ENCODE measurements at places on chromosomes 3 and 15.
A peak's percentile ranks its signal among the peaks of the same experiment; 100 is the strongest.

- no peak for DNase-seq
These were observed 12.1 kb downstream of the SEMA3F start for GRCh38 chr3:50167069-50167840.

DNA sequence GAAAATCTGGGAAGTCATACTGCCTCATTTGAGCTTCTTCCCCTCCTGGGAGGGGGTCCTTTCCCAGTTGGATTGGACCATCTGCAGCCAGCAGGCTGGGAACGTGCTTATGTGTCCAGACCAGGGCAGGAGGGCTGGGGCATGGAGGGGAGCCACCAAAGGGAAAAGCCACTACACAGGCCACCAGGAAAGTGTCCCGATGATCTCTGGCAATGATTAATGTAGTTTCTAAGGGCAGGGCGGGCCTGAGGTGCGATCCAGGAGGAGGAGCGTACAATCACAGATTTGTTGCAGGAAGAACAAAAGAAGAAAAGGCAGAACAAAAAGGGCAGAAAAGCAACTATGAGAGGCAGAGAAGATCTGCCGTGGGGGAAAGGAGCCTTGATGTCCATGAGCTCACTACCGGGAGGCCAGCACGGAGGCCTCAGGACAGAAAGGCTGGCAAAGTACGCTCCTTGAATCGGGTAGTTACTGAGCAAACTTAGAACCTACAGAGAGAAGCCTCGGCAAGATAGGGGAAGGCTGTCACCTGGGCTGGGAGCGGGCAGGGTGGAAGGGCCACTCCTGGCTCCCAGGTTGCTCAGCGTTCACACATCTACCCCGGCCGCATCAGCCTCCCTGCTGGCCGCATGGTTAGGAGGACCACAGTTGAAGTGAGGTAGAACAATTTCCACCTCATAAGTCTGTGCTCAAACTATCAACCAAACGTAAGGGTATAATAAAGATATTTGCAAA, 79.5 kb upstream of the PCSK6 start:
- DNase-seq, result no peak

DNA sequence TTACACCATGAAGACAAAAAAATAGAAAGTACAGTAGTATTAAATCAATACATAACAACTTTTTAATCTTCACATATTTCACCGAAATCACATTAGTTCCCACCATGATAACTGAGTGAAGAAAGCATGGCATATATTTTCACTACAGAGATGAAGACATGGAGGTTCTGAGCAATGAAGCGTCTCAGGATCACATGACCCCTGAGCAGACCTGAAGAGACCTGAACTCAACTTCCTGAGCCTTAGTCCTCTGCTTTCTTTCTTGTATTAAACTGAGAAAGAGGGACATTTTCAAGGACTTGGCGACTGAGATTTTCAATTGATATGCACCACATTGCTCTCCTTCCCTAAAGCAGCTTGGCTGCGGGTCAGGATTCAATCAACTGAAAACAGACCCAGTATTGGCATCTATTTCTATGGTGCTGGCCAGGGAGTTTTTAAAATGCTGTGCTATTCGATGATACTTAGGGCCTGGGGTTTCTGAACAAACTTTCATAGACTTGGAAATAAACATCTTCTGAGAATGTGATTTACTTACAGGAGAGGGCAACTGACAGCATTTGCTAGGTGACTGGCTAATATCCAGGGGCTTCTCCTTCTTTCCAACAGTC, 165.1 kb downstream of the LSAMP start:
- DNase-seq, result no peak

DNA sequence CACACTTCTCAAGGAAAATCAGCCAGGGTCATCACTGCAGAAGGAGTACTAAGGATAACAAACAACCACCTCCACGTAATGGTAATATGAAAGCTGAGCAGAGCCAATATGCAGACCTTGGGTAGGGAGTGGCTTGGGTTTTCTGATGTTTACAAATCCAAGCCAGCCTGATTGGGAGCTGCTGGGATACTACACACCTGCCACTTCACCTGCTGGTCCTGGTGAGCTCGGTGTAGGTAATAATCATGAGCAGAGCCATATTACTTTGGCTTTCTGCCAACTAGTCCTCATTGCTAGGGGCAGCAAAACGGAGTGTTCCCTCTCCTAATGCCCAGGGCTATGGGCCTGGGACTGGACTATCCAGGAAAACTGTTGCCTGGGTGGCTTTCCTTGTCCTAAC, 433.5 kb upstream of the PPP2R3A start:
- DNase-seq, result peak; percentile 44

DNA sequence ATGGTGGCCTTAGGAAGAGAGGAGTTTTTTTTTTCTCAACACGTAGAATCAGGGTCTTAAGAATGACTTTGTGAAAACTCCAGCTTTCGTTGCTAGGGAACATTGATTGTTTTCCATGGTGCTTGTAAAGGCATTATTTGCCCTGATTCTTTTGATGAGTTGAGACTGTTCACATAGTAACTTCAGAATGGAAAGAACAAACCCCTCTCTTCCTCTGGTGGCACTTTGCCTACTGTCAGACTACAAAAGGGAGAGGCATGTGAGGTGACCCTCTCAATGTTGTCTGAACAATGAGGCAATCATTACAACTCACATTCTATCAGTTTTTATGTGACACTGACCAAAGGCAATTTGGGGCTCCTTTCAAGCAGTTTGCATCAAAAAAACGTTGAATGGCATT, 477.8 kb downstream of the FGF12 start:
- no peak for DNase-seq

- DNase-seq, result no peak
These were observed 107.4 kb downstream of the KLHL25 start for GRCh38 chr15:85687329-85687728.

DNA sequence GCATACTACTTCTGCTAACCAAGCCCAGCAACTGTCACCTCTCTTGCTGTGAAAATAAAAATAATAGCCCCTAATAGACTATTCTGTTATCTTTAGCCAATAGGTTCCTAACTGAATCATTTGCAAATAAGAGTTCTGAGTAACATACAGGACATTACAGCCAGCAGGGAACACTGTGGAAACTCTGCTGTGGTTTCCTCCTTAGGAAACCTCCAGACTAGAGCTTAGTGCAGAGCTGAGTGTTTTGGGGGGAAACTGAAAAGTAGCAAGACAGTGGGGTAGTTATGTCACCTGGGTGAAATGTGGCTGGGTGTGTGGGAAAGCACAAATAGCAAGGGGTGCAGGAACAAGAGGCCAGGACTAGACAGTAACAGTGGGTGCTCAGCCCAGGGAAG, 32.4 kb downstream of the DZIP1L start:
- DNase-seq, result no peak

DNA sequence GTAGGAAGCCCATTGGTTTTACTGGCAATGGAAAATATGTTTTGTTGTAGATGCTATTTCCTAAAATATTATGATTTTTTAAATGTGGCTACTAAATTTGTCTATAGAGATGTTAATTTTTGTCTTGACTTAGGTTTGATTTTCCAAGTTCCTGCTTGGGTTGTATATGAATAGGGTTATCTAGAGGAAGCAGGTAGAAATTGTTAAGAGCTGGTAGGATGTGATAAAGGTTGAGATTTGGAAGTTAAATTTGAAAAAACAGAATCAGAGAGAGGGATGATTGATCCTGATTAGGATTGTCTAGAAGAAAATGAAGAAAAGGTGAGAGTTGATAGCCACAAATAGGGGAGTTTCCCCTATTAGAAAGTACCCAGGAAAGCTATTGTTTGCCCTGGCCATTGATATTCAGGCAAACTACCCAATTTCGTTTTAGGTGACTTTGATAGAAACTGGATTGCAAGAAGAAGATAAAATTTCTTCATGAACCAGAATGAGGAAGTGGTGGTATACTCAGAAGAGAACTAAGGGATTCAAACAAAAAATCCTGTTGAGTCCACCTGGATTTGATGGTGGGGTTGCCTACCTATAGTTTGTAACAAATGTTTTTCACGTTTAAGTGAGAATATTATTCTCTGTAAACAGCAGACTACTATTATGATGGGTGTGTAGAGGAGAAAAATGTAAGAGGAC, 91.2 kb upstream of the PHLDB2 start:
- no peak for DNase-seq

DNA sequence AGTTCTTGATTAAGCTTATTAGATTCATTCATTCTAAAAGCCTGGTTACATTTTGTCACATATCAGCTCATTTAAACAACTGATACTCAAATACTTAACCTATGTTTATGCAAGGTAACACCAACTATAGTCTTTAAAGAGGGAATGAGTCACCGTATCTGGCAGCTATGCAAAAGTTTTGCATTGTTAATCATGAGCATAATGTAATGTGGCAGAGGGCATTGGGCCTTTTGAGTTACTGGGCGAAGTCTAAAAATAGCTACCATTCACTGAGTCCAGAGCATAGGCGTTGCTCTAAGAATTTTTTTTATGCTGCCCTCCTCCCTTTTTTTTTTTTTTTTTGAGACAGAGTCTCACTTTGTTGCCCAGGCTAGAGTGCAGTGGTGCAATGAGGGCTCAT, 277.7 kb upstream of the ZNF717 start:
- DNase-seq, result no peak

DNA sequence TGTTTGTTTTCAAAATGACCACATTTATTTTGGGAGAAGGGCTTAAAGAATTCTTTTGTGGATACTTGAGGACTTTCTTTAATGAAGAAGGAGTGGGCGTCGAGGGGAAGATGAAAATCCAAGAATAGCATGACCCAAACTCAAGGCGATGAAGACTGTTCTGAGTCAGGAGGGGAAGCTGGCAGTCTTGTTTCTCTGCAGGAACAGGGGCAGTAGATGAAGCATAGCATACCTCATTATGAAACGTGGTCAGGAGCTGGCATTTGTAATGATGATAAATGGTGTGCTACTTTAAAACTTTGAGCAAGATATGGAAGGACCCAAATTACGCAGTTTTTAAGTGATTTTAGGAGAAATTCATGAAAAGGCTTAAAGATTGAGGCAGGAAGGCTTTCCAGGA, 549.0 kb downstream of the IGSF11 start:
- no peak for DNase-seq

DNA sequence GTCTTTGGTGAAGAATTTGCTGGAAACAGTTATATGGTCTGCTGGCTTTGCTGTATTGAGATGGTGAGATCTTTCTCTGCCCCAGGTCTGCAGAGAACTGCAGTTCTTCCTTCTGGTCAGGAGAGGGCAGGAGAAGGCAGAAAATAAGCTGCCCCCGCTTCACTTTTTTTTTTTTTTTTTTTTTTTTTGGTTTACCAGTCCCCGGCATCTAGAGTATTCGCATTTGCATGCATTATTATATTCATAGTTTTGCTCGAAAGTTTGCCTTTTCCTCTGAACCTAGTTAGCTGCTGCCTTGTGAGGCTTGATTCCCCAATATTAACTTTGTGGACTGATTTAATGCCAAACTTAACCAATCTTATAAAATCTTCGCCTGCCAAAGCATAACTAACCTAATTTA, 10.6 kb upstream of the PARL start:
- peak; percentile 39 for DNase-seq

- no peak for DNase-seq
These were observed 97.4 kb upstream of the CCDC80 start for GRCh38 chr3:112738366-112738765.

DNA sequence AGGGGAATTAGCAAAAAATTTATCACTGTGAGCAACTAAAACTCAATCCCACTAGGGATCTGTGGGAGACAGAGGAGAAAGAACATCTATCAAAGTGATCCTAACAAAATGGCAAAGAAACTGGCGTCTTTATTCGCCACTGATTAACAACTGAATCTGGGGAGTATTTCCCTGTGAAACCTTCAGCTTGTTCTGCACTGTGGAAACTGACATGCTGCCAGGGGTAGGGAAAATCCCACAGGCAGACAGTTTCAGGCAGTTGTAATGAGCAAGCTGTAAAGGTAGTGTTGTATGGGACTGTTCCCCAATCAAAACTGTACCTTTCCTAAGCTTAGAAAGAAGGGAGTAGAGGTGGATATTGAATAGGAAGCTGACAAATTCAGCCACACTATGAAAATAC, 611.7 kb downstream of the VGLL3 start:
- DNase-seq, result no peak

DNA sequence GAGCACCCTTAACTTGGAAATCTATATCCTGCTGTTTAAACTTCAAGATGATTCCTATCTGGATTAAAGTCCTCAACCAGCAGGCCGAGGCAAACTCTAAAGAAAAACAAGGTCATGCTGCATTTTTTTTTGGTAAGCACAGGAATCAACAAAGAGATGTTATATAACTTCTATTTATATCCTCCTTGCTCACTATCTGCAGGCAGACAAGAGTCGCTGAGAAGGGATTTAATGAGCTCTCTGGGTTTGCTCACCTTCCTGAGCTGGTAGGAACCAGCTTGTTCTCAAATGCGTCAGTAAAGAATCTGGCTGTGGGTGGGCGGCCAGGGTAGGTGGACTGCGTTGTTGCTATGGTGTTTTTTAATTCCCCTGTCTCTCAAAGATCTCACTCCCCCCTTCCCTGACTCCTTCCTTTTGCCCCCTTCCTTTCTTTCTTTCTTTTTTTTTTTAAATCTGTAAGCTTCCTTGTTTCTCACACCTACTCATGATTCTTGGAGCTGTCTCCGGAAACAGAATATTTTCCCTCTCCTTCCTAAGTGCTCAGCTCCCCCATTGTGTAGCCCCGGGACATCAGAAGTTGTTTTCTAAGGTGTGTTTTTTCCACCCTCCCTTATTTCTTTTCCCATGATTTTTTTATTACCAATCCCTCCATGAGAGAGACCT, 228.8 kb upstream of the BHLHE40 start:
- no peak for DNase-seq

DNA sequence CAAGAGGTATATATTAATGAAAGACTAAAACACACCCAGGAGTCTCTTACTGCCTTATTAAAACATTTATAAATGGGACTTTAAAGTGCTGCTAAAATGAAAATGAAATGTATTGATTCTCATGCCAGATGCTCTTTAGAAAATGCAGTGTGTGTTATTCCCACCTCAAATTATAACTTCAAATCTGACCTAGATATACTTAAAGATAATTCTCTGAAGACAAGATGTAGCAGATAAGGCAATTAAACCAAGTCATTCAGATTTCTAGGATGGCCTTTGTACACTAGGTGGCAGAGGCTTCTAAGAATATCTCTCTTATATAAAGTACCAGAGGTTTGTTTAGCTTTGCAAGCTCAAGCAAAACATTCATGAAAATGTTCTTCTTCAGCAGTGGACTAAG, 26.9 kb upstream of the GOLGA8B start:
- no peak for DNase-seq

DNA sequence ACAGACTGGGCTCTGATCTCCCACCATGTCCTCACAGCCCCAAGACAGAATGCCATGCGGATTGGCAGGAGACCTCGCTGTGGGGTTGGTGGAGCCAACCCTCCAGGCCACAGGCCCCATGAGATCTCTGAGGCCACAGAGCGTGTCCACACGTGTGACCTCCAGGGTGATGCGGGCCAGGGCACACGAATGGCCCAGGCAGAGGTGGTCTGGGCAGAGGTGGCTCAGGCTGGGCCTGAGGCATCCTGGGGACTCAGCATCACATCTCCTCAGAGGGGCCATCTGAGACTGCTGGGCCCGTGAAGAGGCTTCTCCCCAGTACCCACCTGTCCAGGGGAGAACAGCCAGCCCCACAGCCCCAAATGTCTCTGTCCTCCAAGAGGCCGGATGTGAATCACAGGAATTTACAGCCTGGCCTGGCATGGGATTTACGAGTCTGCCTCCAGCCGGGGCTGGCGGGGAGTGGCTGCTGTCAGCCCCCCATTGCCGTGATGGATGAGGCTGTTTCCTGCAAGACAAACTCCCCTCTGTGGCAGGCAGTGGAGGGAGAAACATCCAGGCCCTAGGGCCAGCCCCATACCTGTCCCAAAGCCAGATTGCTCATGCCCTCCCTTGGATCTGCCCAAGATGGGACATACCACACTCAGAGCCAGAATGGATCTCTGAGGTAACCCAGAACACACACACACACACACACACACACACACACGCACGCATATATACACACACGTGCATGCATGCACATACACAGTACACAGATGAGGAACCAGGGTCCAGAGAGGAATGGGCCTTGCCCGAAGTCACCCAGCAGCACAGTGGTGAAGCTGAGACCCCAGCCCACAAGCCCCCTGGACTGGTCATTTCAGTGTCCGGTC, 208.3 kb downstream of the TBC1D2B start:
- DNase-seq, result no peak

All from NCI-H1092 treated with DMSO at 0.1 percent for 48 hours (cell line).